ENCODE measurements at places on chromosomes 12 and 14.

- DNase-seq = no peak
Observed at GRCh38 chr14:90809530-90810312, 6.5 kb downstream of the TTC7B start.

DNA sequence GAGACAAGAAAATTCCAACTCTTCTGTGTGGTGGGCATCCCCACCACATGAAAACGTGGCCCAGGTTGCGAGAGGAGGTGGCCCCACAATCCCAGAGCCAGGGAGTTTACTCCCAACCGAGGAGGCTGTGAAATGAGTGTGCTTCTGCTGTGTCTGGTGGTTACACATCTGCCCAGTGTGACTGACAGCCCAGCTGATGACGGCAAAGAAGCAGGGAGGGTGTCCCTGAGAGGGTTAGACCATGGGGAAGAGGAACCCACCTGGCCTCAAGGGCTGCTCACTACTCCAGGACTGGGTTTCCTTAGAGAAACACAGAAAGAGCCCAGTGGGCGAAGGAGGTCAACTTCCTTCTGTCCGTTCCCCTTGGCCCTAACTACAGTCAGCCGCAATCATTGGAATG lies 24.6 kb downstream of the ZFP36L1 start:
- DNase-seq = no peak

DNA sequence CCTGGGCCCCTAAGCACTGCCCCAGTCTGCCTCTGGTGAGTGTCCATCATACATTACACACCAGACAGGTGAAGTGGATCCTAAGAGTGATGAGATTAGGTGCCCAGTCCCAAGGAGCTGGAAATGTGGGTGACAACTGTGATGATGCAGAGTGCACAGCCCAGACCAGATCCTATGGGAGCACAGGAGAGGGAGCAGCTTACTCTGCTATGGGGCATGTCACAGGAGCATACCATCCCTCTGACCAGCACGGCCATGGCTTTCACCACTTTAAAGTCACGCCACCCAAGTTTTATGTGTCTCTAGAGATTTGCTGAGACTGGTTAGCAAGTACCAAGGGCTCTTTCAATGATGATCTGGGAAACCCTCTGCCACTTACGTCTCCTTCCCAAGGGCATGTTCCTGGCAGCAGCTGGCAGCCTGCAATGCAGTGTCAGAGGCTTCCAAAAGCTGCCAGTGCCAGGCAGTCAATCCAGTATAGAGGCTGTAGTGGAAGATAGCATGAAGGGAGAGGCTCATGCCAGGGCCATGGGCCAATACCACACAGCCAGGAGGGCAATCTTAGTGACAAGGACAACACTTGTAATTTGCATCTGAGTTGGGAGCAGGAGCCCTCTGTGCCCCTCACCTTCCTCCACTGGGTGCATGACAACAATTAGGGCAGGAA lies 40.2 kb downstream of the STAB2 start:
- DNase-seq = no peak

DNA sequence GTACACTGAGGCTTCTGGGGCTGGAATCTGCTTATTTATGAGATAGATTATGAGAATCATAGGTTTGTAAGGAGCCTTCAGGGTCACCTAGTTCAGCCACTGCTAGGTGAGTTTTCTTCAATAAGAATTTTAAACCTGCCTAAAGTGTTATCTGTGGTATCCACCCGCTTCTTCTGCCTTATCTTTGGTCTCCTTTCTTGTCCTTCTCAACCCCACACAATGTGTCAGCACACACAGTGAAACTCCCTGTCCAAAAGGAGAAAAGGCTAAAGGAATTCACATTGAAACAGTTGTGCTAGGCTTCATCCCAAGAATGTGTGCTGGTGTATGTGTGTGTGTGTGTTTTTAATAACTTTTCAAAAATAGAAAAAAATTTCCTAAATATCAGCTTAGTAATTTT lies 259.3 kb upstream of the BTG1 start:
- no peak for DNase-seq

GRCh38 chr12:20262119-20262518 lies 106.2 kb upstream of the PDE3A start:
- DNase-seq = no peak

GRCh38 chr12:88790231-88790630 lies 210.0 kb upstream of the KITLG start:
- no peak for DNase-seq

DNA sequence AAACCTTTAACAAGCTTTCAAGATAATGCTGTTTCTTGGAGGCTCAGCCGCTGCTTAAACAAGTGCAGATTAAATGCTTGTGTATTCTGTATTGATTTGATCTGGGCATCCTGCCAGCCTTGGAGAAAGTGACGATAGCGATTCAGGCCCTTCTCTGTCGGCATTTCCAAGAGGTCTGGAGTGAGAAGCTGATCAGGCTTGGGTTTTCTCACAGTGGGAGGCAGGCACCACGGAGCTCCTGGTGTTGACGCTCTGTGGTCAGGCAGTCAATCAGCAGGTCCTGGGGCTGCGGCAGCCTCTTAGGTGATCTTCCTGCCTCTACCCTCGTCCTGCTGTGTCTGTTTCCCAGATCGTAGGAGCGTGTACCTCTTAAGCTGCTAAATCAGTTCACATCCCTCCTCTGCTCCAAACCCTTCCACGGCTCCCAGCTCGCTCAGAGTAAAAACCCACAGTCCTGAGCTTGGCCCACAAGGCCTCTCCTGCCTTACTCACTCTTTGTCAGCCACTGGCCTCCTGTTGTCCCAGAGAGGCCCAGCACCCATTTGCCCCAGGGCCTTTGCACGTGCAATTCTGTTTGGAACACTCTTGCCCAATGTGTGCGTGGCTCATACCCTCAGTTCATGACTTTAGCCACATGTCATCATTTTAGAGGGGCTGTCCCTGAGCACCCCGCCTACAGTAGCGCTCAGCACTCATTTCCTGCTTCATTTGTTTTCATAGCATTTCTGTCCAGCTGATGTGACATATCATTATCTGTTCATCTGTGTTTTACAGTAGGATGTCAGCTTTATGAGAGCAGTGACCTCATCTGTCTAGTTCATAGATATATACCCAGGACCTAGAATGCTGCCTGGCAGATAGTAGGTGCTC lies 155.4 kb downstream of the AACS start:
- DNase-seq = peak; percentile 27

- DNase-seq = no peak
Observed at GRCh38 chr12:39426636-39427240, 16.2 kb downstream of the KIF21A start.

- DNase-seq = no peak
Observed at GRCh38 chr14:104284107-104284592, 145.8 kb downstream of the KIF26A start.

DNA sequence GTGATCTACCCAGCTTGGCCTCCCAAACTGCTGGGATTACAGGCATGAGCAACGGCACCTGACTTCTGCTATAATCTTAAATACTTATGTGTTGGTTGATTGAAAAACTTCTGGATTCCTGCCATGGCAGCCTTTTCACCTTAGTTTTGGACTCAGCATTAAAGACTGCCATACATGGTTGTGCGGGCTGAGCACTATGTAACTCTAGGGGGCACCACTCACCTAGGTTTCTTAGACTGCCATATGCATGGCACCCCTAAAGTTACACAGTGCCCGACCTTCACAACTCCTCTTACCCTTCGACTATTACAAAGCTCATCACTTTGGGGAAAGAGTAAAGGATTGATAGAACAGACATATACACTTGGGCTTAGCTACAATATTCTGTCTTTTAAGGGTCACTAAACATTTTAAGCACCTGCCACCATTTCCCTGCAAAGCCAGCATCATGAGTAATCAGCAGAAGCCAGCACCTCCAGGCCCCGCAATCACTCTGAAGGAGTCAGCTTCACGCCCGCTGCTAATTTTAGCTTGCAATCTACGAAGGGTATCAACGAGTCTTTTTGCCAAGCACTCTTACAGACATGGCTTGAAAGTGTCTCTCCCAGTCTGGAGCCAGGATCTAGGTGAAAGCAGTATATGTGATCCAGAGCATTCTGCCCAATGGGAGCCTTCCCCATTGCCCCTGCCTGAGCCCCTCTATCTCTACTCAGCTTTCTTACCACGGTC lies 59.8 kb downstream of the SUDS3 start:
- DNase-seq = peak; percentile 7

DNA sequence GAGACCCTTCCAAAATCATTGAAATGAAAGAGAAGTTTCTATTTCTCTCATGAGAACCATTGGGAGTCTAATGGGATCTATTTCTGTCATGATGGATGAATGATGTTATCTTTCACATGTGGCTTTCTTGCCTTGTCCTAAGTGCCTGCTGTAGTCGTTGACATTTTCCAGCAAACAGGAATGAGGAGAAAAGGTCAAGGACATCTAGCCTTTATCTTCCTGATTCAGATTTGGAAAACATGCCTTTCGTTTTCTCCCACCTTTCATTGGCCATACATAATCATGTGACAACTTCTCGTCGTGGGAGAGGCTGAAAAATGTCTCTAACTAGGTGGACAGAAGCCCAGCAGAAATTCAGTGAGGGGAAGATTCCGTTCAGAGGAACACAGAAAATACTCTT lies 94.5 kb downstream of the PCNX1 start:
- no peak for DNase-seq

- no peak for DNase-seq
Observed at GRCh38 chr12:115383668-115384067, 699.7 kb upstream of the TBX3 start.

GRCh38 chr14:96989306-96989705 lies 192.1 kb downstream of the VRK1 start:
- DNase-seq = no peak

DNA sequence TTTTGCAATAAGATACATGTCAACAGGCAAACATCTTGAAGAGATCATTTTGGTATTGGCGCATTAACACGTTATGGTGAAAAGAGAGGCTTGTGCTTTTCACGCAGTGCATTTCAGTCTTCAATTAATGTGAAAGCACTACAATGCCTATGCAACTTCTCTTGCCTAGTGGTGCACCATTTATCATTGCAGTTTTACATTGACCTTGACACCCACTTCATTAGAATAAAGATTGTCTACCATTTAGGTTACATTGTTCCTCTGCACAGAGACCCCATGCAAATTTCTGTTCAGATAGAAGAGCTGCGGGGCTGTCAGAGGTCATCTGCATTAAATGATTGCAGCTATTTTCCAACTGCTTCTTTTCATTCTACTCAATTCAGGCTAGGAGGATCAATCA lies 212.2 kb upstream of the NPAS3 start:
- no peak for DNase-seq

- no peak for DNase-seq
Observed at GRCh38 chr12:111846016-111846415, 4.0 kb downstream of the MAPKAPK5 start.

GRCh38 chr12:11162502-11162901 lies 8.5 kb upstream of the SMIM10L1 start:
- DNase-seq = no peak

GRCh38 chr14:78106381-78106780 lies 63.8 kb upstream of the NRXN3 start:
- DNase-seq = no peak

- DNase-seq = no peak
Observed at GRCh38 chr14:61891170-61891569, 128.9 kb downstream of the SNAPC1 start.

DNA sequence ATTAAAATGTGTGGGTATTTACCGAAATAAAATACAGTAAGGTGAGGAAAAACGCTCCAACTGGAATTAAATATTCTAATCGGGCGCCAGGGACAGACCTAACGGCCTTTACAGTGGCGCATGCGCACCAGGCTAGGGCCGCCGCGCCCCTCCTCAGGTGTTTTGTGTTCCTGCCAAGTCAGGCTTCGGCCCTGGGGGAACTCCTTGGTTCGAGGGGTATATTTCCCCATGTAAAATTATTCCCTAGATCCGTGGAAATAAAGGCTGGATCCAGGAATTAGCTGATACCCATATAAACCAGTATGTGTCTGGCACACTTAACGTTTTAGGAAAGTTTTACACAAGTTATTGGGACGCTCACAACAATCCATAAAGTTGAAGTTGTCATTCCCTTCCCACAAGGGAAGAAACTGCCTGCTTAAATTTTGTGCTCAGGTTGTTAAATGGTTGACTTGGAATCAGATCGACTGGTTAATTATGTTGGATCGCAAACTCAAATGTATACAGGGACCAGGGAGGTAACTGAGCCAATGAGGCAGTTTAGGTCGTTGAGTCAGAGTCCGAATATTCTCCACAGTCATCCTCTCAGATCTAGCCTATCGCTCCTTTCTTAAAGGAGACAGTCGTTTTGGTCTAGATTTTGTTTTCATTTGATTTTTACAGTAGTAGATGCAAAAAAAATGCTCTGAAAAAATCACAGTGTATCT lies 621 bp upstream of the ANAPC7 start:
- peak; percentile 86 for DNase-seq

DNA sequence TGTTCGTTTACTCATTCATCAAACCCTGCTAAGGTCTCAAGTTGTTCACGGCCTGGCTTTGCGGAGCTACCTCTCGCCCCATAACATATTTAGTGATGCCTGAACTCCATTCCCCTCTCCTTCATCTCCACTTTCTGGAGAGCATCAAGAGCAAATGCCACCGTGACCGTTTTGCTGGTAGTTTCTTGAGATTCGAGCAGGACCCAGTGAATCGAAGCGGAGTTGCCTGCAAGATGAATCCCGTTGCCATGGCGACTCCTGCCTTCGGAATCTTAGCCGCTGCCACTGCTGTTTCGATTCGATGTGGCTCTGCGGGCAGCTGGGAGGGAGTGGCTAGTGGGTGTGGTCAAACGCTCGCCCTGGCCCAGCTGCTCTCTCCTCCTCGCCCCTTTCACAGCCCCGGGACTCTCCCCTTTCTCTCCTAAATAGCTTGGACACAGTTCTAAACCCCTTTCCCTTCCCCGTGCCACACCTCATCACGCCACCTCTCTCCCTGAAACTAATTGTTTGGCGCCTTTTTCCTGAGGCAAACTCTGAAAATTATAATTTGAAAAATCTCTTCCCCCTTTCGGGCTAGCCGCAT lies 1.4 kb downstream of the DAAM1 start:
- peak; percentile 90 for DNase-seq

GRCh38 chr14:55874785-55875184 lies 243.4 kb upstream of the PELI2 start:
- DNase-seq = no peak

DNA sequence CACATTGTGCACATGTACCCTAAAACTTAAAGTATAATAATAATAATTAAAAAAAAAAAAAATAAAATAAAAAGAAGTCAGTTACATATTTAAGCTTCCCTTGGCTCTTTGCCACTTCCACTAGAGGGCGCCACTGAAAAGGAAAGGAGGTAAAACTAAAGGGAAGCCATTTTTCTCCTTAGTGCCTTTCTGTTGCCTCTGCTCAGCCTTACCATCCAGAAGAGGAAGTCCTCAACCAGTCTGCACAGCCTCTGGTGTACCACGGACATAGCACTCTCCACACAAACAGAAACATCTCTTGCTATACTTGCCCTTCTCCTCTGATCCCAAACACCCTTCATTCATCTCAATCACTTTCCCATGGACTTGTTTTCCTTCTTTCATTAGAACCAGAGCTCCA lies 169.0 kb upstream of the EEA1 start:
- peak; percentile 86 for DNase-seq

GRCh38 chr14:101889898-101890297 lies 74.5 kb upstream of the DYNC1H1 start:
- DNase-seq = no peak

- DNase-seq = no peak
Observed at GRCh38 chr12:57213763-57214397, 2.7 kb upstream of the NXPH4 start.

GRCh38 chr12:89181271-89181920 lies 170.9 kb downstream of the DUSP6 start:
- DNase-seq = no peak
